ENCODE measurements at places on chromosomes 5 and 9.

DNA sequence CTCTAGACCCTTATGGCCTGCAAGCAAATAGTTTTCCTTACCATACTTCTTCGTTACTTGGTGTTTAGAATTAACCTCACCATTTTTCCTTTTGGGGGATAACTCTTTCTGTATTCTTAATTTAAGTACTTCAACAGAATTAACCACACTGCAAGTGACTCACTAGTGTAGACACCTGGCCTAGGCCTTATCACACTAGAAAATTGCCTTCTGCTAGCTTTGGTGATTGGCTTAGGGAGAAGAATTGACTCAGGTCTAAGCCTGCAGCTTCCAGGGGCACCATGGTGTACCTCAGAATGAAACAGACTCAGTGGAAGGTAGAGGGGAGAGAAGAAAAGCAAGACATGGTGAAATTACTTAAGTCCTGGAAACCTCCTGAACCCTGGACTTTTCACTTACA lies 112.8 kb upstream of the HMHB1 start:
- no peak for DNase-seq

- DNase-seq, result no peak
Observed at GRCh38 chr9:129559506-129559881, 61.4 kb downstream of the C9orf50 start.

- DNase-seq, result no peak
Observed at GRCh38 chr5:159899067-159900049, 16.9 kb upstream of the ADRA1B start.

GRCh38 chr9:124769549-124770358 lies 1.4 kb downstream of the NR6A1 start:
- DNase-seq, result no peak

- no peak for DNase-seq
Observed at GRCh38 chr5:13478831-13479465, 465.5 kb downstream of the DNAH5 start.

GRCh38 chr5:374631-375335 lies 53.3 kb downstream of the AHRR start:
- peak; percentile 74 for DNase-seq

DNA sequence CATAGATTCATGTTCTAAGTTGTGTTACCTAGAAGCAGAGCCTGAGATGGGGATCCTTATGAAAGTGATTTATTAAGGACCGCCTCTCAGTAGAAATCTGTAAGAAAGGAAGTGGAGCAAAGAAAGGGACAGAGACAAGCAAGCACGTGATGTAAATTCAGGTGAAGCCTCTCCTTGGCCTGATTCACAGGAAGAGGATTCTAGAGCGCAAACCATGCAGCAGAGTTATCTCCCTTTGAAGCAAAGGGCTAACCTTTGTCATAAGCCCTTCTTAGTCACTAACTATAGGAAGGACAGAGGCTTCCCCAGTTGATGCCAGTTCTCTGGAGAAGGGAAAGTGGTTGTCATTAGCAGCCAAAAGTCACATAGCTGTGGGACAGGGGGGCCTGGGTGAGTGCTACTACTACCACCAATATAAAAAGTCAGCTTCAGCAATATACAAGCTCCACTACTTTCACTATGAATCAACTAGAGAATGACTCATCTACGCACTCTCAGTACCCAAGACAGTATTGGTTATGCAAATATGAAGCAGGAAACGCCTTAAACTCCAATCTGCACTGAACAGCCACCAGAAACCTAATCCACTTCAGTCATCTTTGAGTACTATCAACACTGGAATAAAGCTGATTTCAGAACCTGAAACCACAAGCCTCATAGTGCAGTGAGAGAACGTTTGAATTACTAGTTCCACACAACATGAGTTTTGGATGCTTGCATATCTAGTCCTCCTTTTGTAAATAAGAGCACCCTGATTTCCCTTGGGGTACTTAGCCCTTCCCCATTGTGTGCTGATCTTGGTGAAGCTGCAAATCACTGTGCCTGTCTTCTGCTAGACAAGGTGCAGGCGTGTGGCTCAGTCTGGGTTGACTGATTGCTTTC lies 162.7 kb downstream of the ZNF608 start:
- DNase-seq, result no peak

DNA sequence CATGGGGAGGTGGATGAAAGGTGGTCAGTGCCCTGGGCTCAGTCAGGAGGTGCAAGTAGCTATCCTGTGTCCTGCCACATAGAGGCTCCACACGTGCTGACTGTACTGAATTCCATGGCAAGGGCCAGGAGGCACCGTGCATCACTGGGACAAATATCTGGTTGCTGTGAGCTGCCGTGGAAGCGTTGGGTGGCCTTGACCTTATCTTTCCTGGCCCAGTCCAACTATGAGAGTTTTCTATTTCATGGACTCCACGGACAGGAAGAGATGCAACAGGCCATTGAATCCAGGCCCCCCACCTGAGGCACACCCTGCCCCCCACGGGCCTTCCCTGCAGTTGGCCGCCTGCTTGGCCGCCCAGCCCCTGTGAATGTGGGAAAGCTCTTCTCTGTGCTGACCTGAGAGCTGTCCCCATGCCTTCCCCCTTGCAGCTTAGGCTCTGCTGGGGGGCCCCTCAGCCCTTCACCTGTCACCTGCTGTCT lies 1.7 kb downstream of the GRHPR start:
- DNase-seq, result no peak

- no peak for DNase-seq
Observed at GRCh38 chr5:155260798-155261197, 247.2 kb downstream of the KIF4B start.

DNA sequence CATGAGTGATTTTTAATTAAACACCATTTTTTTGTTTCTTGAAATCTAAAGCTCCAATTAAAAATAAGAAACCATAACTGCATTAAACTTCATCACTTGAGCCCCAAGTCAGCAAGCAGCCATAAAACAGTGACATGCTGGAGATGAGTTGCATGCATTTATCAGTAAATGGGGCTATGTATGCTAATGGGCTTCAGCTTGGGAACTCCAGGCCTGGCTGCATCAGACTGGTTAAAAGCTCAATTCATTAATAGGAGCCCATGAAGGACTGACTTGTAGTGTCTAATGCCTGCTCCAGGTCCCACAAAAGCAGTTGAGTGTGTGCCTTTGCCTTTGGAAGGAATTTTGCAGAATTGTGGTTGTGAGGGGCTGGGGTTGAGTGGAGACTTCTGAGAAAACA lies 33.6 kb upstream of the GPR151 start:
- no peak for DNase-seq

- DNase-seq, result no peak
Observed at GRCh38 chr9:2526071-2526828, 95.3 kb upstream of the VLDLR start.

- DNase-seq, result no peak
Observed at GRCh38 chr9:87259543-87260518, 237.8 kb upstream of the DAPK1 start.

GRCh38 chr5:78983601-78984438 lies 1.3 kb downstream of the ARSB start:
- no peak for DNase-seq

DNA sequence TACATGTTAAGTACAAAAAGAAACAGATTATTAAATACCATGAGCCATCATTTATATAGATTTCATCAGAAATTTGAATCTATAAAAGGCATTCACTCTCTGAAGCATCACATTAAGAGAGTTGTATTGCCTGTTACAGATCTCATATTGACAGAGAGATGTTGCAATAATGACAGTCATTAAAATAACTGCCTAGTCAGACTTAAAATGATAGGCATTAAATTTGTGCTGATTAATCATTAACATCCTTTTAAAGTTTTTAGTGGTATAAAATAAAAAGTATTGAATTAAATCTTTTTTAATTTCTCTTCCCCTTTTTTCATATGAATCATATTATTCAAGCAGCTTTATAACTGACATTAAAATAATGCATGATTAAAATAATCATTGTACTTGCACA lies 404.9 kb upstream of the FAM174A start:
- no peak for DNase-seq

GRCh38 chr5:110716247-110717245 lies 9.9 kb downstream of the TMEM232 start:
- DNase-seq, result no peak

GRCh38 chr5:134600600-134600999 lies 32.0 kb downstream of the SAR1B start:
- no peak for DNase-seq

DNA sequence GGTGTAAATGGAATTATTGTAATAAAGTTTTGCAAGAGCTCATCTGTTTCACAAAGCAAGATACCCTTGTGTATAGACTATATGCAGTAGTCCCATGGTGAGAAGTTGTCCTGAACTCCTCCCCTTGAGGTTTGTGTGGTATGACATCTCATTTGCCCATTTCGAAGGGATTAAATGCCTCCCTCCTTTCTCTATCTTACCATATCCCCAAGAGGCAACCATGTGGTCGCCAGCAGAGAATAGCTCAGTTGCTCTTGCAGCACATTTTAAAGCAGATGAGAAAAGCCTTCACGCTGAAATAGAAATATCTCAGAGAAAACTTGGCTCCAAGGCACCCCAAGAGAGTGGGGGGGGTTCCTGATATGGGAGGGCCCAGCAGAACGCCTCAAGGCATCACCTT lies 4.6 kb downstream of the SEMA6A start:
- DNase-seq, result no peak

GRCh38 chr5:132233081-132233480 lies 5.4 kb upstream of the P4HA2 start:
- DNase-seq, result peak; percentile 54

DNA sequence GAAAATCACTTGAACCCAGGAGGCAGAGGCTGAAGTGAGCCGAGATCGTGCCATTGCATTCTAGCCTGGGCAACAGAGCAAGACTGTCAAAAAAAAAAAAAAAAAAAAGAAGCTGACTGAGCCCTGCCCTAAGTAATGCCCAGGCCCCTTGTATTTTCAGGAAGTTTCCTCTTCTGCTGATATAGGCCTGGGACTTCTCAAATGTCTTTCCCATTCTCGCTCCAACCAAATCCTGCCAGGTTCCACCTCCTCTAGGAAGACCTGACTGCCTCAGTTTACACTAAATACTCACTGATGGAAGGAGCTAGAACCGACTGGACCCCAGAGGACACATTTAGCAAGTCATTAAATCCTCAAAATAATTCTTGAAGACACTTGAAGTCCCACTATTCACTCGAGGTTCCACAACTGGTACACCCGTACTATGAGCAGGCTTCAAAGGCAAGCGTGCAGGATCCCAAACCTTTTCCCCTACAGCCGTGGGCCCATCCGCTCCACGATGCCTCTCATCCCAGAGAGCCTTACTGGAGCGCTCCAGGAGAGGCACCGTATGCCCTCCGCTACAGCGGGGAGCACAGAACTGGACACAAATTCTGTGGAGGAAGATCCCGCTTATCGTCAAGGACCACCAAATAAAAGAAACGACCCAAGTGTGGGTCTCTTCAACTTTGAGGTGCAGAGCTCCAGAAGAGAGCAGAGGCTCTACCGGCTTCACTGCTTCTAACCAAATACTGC lies 676 bp downstream of the NOL6 start:
- peak; percentile 86 for DNase-seq

GRCh38 chr5:75603371-75603770 lies 7.9 kb upstream of the ANKDD1B start:
- DNase-seq, result no peak

DNA sequence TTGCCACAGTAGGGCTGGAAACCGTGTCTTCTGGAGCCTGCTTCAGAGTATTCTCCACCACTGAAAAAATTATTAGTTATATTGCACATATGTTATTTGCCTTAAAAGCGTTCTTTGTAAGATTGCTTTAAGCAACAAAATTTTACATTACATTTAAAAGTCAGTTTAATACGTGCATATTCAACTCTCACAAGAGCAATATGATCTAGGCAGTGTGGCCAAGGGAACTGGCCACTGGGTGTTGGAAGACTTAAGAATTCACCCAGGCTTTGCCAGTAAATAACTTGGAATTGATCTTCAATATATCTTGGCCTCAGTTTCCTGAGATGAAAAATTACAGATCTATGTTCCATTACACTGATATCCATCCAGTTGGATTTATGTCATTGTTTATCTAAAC lies 694.4 kb downstream of the EFNA5 start:
- DNase-seq, result no peak

GRCh38 chr9:98642661-98643312 lies 65.9 kb downstream of the GABBR2 start:
- DNase-seq, result no peak

DNA sequence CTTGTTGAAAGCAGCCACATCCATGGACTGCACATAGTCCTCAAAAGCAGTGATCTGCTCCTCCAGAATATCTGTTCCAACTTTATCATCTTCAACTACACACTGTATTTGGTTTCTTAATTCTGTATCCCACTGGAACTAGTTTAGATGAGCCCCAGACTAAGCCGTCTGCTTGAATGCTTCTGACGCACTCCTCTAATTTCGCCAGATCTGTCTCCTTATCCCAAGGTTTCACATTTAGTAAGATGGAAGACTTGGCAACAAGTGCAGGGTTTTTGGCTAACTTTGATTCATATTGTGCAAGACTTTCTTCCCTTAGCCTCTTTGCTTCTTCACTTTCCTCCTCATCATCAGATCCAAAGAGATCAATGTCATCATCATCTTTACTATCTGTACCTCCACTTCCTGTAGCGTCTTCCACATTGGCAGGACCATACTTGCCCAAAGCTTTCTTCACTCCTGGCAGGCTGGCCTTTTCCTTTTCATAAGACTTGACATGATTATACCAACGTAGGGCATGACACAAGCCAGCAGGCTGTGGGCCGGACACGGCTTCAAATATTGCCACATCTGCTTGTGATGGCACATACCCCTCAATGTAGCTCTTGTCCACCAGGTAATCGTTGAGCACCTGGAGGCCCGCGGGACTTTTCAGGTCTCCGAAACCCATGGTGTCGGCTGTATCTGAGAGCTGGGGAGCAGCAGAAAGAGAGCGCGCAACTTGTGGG lies 56.2 kb upstream of the PIK3R1 start:
- DNase-seq, result no peak

- DNase-seq, result no peak
Observed at GRCh38 chr9:120136696-120137095, 443.3 kb downstream of the CDK5RAP2 start.

GRCh38 chr9:7239708-7240107 lies 481.9 kb downstream of the KDM4C start:
- no peak for DNase-seq

Data from vagina (tissue), 2 donors.